Stimulated activated CD4-positive, alpha-beta T cell treated with anti-CD3 and anti-CD28 coated beads, TNF-alpha, amount 100 ng/mL, for 1 hour (primary cell): ENCODE measurements at places on chromosomes 4 and X.

DNA sequence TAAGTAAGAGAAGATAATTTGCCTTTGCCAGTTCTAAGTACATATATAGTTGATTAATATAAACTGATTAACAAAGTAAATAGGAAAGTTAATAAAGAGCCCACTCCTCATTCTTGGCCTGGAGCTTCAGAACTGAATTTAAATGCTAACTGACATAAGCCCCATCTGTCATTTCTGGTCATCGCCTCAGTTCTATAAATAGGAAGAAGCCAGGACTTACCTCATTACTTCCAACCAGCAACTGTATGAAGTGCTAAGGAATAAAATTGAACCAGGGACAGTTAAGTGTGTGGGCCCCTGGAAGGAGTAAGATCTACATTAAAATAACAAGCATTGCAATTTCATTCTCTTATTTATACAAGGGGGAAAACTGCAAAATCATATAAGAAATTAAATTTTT is 52.0 kb upstream of the PDLIM5 start:
- no peak for DNase-seq

GRCh38 chr4:123671636-123672404 is 275.2 kb downstream of the SPRY1 start:
- no peak for DNase-seq

DNA sequence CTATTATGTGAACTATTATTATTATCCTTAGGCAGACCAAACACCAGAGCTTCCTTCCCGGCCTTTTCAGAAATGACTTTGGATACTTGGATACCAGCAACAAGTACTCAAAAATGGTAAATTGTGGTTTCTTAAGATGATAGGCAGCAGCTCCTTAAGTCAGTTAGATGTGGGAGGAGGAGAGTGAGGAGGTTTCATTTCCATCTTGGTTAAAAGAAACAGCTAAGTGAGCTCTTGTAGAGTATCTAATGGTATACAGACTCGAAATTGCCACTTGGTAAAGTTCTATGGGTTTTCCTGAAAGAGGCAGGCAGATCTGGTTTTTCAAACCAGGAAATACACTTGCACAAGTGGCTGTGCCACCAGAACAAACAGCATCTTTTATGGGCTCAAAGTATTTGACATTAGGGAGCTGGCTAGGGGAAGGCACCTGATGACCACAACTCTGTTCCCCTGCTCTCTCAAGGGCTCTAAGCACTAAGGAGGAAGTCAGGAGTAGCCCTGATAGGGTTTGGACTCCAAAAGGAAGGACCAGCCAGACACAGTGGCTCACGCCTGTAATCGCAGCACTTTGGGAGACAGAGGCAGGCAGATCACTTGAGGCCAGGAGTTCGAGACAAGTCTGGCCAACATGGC is 130.9 kb downstream of the TMEM164 start:
- no peak for DNase-seq

- no peak for DNase-seq
These were observed 949.7 kb upstream of the TENM3 start for GRCh38 chr4:181293541-181293940.

DNA sequence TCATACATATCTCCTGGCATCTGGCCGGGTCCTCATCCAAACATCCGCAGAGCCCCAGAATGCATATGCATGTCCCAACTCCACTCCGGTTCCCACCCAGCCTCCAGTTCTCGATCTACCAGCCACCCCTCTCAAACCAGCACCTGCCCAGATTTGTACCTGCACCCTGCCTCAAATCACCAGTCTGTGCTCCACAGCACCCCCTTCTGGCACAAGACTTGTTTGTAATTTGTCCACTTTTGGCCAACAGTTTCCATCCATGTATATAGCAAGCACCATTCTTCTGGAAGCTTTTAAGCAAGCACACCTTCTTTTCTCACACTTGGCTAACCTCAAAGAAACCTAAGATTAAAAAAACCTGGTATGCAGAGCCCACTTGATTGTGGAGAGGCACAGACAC is 644.1 kb downstream of the MID1IP1 start:
- DNase-seq: no peak

- no peak for DNase-seq
These were observed 3.5 kb upstream of the TMSB4X start for GRCh38 chrX:12971282-12972003.

GRCh38 chr4:24070117-24070516 is 180.3 kb upstream of the PPARGC1A start:
- DNase-seq: no peak

GRCh38 chr4:173879509-173879908 is 349.5 kb upstream of the HAND2 start:
- no peak for DNase-seq

DNA sequence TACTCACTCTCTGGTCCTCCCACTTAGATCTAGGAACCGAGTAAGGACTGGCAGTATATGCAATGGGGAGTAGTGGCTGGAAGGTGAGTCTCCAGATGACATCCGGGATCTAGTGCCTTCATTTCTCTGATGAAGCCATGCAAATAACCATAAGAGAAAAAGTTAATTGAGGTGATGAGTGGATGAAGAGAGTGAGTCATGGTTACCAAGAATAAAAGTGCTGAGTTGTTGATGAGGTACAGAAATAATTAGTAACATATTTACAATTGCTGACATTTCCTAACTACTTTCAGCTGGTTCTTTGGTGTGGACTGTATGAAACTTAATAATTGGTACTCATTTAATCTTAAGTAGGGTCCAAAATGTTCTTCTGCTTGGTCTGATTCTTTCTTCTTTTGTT is 146.7 kb upstream of the PITX2 start:
- no peak for DNase-seq
